ENCODE measurements at places on chromosomes 6 and 20. TPM values are rescaled to one million over a fixed set of nuclear protein-coding genes. Genes with fewer than 3 reads are reported as not detected.

Gene AAR2
- total RNA-seq = 36.1 TPM

Gene SEL1L2
- total RNA-seq = not detected

Gene ADTRP
- not detected for total RNA-seq

Gene NKAPL
- not detected for total RNA-seq

Gene TREML2
- not detected for total RNA-seq

Gene ABHD16B
- total RNA-seq = not detected

Gene TRIM15
- total RNA-seq = not detected

Gene BCL2L1
- 69.4 TPM for total RNA-seq

All from osteocyte (in vitro differentiated cells).